ENCODE measurements at places on chromosomes 1 and 21. TPM values are rescaled to one million over a fixed set of nuclear protein-coding genes. Genes with fewer than 3 reads are reported as not detected.

- H3K36me3 ChIP-seq = no peaks in the 10 kb centered on the region
- peaks cover 8% of the 10 kb centered on the region for H3K4me1 ChIP-seq
- H3K27ac ChIP-seq = no peak overlapping the region
Measured at GRCh38 chr1:115275216-115275615, 62.8 kb downstream of the NGF start.

- H3K27ac ChIP-seq = peak overlapping the region; percentile 89
- no peaks in the 10 kb centered on the region for H3K27me3 ChIP-seq
- H3K36me3 ChIP-seq = no peaks in the 10 kb centered on the region
- H3K4me1 ChIP-seq = peaks cover 22% of the 10 kb centered on the region
Measured at GRCh38 chr1:156741481-156741983, 644 bp upstream of the MRPL24 start.

DNA sequence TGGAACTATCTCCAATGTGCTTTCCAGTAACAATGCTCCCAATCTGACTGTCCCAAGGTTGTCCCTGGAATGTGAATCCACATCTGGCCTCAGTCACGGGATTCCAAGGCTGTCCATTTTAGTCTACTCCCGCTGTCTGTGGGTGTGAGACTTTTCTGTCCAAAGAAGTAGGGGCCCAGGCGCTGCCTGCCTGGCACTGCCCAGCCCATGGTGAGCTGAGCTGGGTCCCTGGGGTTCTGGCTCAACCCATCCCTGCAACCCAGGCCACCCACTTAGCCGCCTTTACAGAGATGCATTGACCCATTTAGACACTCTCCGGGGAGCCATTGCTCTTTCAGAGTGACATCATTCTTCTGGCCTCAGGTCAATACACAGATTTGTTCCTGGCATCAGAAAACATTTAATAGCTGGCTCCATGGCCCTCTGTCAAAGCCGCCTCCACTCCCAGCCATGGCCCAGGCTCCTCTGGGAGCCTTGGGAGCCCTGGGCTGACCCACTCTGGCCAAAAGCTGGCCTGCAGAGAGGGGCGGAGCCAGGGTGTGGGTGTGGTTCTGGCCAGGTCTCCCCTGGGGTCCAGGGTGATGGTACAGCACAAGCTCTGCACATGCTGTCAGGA is 47.2 kb upstream of the PAX7 start:
- no peaks in the 10 kb centered on the region for H3K4me1 ChIP-seq
- H3K36me3 ChIP-seq = no peaks in the 10 kb centered on the region
- DNase-seq = no peak
- peaks cover 15% of the 10 kb centered on the region for H3K27me3 ChIP-seq
- no peak overlapping the region for H3K4me3 ChIP-seq

DNA sequence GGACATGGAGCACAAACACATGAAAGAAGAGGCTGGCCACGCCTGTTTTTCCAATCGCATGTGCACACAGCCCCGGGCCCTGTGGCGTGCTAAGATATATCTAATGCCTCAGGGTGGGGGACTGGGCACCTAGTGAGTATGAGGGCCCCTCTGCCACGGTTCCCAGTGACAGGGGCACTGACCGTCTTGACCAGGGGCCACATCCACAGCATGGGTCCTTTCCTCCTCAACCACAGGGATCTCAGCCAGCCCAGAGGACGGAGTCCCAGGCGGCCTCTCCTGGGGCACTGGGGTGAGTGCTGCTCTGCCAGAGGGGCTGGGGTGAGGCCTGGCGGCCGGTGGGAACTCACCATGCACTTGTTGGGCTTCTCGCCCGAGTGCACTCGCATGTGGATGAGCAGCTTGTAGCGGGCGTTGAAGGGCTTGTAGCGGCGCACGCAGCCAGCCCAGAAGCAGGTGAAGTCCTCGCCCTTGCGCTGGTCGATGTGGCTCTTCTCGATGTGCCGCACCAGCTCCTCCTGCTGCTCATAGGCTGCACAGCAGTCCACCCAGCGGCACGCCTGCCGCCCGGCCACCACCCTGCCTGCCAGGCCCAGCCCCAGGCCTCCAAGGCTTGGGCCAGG is 134.7 kb downstream of the DMRTB1 start:
- peak; percentile 66 for DNase-seq
- H3K27me3 ChIP-seq = no peaks in the 10 kb centered on the region
- H3K4me3 ChIP-seq = no peak overlapping the region
- H3K27ac ChIP-seq = no peak overlapping the region
- peaks cover 27% of the 10 kb centered on the region for H3K4me1 ChIP-seq

GRCh38 chr1:211734359-211734758 is 58.9 kb upstream of the NEK2 start:
- H3K27me3 ChIP-seq = no peaks in the 10 kb centered on the region
- DNase-seq = peak; percentile 37
- H3K4me1 ChIP-seq = peaks cover 11% of the 10 kb centered on the region
- no peak overlapping the region for H3K4me3 ChIP-seq

- H3K27me3 ChIP-seq = no peaks in the 10 kb centered on the region
- no peak overlapping the region for H3K4me3 ChIP-seq
Measured at GRCh38 chr1:245205864-245206263, 51.1 kb downstream of the KIF26B start.

GRCh38 chr1:20440785-20441200 is 45.2 kb downstream of the CAMK2N1 start:
- no peaks in the 10 kb centered on the region for H3K36me3 ChIP-seq
- H3K27me3 ChIP-seq = peaks cover 4% of the 10 kb centered on the region
- H3K27ac ChIP-seq = no peak overlapping the region
- peak; percentile 47 for DNase-seq

- no peaks in the 10 kb centered on the region for H3K4me1 ChIP-seq
- H3K36me3 ChIP-seq = no peaks in the 10 kb centered on the region
- H3K27me3 ChIP-seq = no peaks in the 10 kb centered on the region
- H3K27ac ChIP-seq = no peak overlapping the region
- DNase-seq = no peak
Measured at GRCh38 chr1:35201631-35202030, 8.7 kb upstream of the SFPQ start.

- H3K27me3 ChIP-seq = peaks cover 3% of the 10 kb centered on the region
- no peaks in the 10 kb centered on the region for H3K4me1 ChIP-seq
- no peak overlapping the region for H3K4me3 ChIP-seq
- H3K36me3 ChIP-seq = no peaks in the 10 kb centered on the region
Measured at GRCh38 chr1:29673228-29673500, 436.8 kb downstream of the PTPRU start.

- H3K27ac ChIP-seq = no peak overlapping the region
- no peak overlapping the region for H3K4me3 ChIP-seq
- H3K36me3 ChIP-seq = no peaks in the 10 kb centered on the region
- H3K27me3 ChIP-seq = peaks cover 100% of the 10 kb centered on the region
- H3K4me1 ChIP-seq = peaks cover 51% of the 10 kb centered on the region
Measured at GRCh38 chr1:92482665-92483609, 3.8 kb downstream of the GFI1 start.

- peak; percentile 53 for DNase-seq
- no peaks in the 10 kb centered on the region for H3K36me3 ChIP-seq
- peak overlapping the region; percentile 56 for H3K4me3 ChIP-seq
- H3K27me3 ChIP-seq = no peaks in the 10 kb centered on the region
Measured at GRCh38 chr1:167935216-167936067, 1.0 kb upstream of the DCAF6 start.

DNA sequence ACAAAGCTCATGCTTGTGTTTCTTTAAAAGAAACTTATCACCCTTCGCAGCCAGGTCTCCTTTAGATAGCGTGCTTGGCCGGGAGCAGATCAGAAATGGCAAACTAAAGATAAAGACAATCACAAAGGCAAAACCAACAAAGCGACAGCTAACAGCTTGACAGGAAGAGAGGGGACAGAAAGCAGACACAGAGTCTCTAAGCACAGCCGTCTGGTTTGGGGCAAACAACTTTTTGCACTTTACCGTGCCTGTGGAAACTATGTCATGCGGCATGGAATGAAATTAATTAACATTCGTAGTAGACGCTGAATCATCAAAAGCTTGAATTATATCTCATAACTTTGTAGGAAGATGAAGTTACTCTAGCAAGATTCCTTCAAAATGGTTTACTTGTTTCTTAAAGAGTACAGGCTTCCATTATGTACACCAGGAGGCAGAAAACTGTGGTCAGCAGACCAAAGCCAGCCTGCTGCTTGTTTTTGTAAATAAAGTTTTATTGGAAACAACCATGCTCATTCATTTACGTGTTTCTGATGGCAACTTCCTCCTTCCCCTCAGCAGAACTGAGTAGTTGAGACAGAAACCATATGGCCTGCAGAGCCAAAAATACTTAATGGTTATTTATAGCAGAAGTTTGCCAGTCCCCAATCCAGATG is 183.2 kb downstream of the KIF26B start:
- peak overlapping the region; percentile 61 for H3K27ac ChIP-seq
- DNase-seq = peak; percentile 30
- H3K4me3 ChIP-seq = no peak overlapping the region
- no peaks in the 10 kb centered on the region for H3K27me3 ChIP-seq

DNA sequence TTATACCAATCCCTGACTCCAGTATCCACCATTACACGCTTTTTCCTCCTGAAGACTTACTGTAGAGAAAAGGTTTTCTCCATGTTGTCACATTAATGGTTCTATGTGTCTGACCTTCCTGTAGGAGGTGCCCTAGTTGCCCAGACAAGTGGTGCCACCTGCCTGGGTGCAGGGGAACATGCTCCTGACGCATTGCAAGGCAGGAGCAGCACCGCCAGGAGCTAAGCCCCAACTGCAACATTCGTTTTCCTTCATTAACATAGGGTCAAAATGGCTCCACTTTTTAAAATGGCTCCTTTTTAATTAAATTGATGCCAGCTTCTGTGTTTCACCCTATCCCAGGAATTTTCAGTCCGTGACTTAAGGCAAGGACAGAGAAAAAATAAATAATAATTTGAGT is 220.1 kb upstream of the SAMSN1 start:
- no peaks in the 10 kb centered on the region for H3K27me3 ChIP-seq
- H3K4me3 ChIP-seq = no peak overlapping the region
- DNase-seq = no peak

- H3K4me1 ChIP-seq = peaks cover 5% of the 10 kb centered on the region
- DNase-seq = no peak
- no peak overlapping the region for H3K27ac ChIP-seq
- H3K27me3 ChIP-seq = no peaks in the 10 kb centered on the region
- H3K36me3 ChIP-seq = no peaks in the 10 kb centered on the region
Measured at GRCh38 chr1:244306544-244306943, 145.2 kb downstream of the ADSS2 start.

DNA sequence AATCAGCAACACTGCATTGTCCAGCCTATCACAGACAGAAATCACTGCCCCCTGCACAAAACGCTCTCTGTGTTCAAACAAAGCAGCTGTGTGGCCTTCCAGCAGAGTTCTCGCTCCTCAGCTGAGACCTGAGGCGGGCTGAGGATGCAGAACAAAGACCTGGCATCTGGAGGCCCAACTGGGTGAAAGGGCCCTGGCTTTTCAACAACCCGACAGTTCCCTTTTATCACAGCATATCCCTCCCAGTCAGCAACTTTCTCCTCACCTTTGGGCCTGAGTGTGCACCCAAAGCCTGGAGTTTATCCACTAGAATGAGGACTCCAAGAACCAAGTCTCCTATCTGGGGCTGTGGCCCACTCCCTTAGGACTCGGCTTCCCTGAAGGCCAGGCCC is 42.6 kb upstream of the A3GALT2 start:
- no peak overlapping the region for H3K4me3 ChIP-seq
- H3K27me3 ChIP-seq = no peaks in the 10 kb centered on the region
- no peak for DNase-seq
- H3K4me1 ChIP-seq = peaks cover 47% of the 10 kb centered on the region

DNA sequence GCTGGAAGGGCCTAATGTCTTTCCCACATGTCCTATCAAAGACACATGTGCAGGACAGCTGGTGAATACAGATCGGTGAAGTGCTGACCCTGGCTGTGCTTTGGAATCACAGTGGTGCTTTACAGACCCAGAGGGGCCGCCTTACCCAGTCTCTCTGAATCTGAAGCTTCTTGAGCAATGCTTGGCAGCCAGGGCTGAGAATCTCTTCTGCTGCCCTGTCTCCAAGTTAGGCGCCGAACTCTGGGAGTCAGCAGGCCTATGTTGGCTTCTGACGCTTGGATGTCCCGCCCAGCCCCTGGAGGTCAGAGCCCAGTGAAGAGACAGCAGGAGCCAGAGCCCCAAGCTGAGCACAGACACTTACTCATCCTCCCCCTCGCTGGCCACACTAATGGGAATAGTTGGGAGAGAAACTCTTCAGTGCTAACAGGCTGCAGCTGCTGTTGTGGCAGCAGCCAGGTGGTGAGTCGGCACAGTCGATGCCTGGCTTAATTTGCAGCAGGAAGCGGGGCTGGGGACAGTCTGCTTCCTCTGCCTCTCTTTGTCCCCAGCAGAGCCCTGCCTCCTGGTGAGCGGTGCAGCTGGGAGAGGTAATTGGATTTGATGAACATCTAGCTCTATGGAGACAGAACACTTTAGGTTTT is 68.1 kb downstream of the URB2 start:
- H3K27me3 ChIP-seq = no peaks in the 10 kb centered on the region
- H3K4me1 ChIP-seq = no peaks in the 10 kb centered on the region
- no peak overlapping the region for H3K4me3 ChIP-seq
- DNase-seq = peak; percentile 38
- H3K27ac ChIP-seq = no peak overlapping the region

DNA sequence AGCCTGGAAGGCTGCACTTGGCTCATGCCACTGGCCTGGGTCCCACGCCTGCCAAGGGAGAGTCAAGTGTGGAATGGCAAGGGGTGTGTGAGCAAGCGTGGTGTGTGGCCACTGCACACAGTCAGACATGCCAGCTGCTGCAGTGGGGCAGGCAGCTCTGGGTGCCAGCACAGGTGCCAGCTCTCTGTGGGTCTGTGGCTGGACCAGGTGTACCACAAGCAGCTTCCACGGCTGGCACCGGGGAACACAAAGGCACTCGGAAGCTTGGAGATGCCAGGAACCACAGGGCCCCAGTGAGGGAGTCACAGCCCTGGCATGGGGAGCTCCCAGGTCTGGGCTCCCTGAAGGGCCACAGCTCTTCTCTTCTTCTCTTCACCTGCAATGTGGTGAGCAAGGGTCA is 34.8 kb downstream of the ACTL8 start:
- H3K27me3 ChIP-seq = no peaks in the 10 kb centered on the region
- DNase-seq = no peak
- no peak overlapping the region for H3K4me3 ChIP-seq

DNA sequence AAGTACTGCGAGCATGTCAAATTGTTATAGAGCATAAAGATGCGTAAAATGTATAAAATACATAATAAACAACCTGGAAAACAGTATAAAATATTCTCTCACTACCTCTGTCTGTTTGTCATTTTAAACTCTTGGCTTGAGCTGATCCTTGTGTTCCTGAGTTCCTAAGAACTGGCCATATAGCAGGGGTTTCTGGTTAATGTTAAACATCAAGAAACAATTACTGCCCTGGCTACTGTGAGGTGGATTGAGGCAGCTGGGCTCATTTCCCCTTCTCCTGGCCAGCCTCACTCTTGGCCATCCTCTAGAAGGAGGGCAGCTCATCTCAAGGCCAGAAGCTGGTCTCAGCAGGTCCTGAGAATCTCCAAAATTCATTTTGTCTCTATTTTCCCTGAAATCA is 297.3 kb upstream of the USP24 start:
- H3K4me3 ChIP-seq = no peak overlapping the region
- H3K4me1 ChIP-seq = peaks cover 25% of the 10 kb centered on the region
- H3K36me3 ChIP-seq = no peaks in the 10 kb centered on the region
- no peaks in the 10 kb centered on the region for H3K27me3 ChIP-seq
- H3K27ac ChIP-seq = no peak overlapping the region

- no peaks in the 10 kb centered on the region for H3K27me3 ChIP-seq
- no peaks in the 10 kb centered on the region for H3K36me3 ChIP-seq
- no peak overlapping the region for H3K27ac ChIP-seq
- no peak for DNase-seq
- peaks cover 20% of the 10 kb centered on the region for H3K4me1 ChIP-seq
Measured at GRCh38 chr1:145917595-145917994, 922 bp downstream of the PEX11B start.

The KCNJ6 gene
- under 0.01 TPM for total RNA-seq

The WNT3A gene
- 0.03 TPM for total RNA-seq

The CD5L gene
- total RNA-seq = not detected

Data from hepatocyte (in vitro differentiated cells).